ENCODE measurements at places on chromosomes 5 and 9.

DNA sequence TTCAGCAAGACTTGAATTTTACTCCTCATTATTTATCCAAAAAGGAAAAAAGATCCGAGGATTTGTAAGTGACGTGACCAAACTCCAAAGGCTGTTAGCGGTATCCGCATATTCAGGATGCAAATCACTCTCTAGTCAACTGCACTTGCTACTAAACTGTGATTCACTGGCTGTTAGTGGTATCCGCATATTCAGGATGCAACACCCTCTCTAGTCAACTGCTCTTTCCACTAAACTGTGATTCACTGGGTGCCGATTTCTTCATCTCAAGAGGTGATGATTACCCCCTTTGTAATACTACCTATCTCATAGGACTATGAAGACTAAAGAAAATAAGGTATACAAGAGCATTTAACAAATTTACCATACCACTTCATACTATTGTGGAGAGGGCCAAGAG, 5.7 kb downstream of the MAPKAP1 start:
- DNase-seq = no peak

DNA sequence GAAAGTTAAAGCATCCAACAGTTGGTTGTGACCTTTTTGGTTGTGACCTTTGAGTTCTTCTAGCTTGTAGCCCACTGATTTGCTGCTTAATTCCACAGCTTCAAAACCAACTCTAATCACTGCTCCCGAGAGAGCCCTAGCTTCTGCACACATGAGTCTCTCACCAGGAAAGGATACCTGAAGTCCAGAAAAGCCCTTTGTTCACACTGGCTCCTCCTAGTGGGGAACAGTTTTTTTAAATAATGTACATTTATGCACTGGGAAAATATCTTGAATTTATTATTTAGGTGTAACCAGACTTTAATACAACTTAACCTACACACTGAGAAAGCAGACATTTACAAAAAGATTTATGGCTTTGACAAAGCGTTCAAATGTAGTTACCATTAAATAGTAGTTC, 120.2 kb upstream of the CCDC152 start:
- DNase-seq = no peak

GRCh38 chr9:110960288-110960687, 78.0 kb downstream of the LPAR1 start:
- DNase-seq = no peak

DNA sequence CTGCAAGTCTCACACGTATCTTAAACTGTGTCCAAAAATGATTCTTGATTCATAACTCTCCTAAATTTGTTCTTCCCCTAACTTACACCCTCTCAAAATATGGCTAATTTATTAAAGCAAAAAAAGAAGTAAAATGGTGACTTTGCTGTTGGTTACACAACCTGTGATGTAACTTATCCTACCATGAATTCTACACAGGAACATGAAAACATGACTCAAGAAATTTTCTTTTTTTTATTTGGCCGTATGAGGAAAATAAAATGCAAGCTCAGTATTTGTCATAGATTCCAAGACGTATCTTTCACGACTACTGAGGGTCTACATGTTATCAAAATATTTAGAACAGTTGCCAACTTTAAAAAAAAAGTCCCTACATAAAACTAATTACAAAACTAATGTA, 9.2 kb downstream of the LIFR start:
- DNase-seq = no peak

DNA sequence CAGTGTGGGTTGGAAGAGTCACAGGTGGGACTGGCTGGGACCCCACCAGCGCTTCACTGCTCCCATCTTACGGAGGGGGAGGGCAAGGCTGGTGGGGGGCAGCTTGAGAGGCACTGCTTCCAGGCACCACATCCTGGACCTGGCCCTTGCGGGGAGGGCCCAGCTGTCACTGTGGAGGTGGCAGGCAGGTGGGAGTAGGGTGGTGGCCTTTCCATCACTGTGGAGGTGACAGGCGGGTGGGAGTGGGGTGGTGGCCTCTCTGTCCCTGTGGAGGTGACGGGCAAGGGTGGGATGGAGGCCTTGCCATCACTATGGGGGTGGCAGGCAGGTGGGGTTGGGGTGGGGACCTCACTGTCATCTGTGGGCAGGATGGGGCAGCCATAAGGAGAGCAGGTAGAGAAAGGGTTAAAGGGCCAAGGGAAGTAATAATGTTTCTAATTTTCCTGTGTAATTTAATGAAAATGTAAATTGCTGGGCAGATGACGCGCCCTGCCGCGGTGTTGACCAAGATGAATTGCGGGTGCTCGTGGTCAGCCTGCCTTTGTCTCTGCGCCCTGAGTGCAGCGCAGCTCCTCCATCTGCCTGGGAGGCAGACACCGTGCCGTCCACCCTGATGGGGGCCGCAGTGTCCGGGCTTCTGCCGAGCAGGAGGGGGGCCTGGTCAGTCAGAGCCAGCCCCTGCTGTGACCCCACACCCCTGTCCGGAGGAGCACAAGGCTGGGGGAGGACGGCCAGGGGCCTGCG, 20.8 kb downstream of the RXRA start:
- no peak for DNase-seq

- DNase-seq = no peak
Observed at GRCh38 chr5:63686938-63687337, 275.3 kb downstream of the HTR1A start.
